Cardiac muscle cell (in vitro differentiated cells and primary cell): ENCODE measurements at places on chromosomes 2 and 18. TPM values are rescaled to one million over a fixed set of nuclear protein-coding genes. Genes with fewer than 3 reads are reported as not detected.
A peak's percentile ranks its signal among the peaks of the same experiment; 100 is the strongest.

DNA sequence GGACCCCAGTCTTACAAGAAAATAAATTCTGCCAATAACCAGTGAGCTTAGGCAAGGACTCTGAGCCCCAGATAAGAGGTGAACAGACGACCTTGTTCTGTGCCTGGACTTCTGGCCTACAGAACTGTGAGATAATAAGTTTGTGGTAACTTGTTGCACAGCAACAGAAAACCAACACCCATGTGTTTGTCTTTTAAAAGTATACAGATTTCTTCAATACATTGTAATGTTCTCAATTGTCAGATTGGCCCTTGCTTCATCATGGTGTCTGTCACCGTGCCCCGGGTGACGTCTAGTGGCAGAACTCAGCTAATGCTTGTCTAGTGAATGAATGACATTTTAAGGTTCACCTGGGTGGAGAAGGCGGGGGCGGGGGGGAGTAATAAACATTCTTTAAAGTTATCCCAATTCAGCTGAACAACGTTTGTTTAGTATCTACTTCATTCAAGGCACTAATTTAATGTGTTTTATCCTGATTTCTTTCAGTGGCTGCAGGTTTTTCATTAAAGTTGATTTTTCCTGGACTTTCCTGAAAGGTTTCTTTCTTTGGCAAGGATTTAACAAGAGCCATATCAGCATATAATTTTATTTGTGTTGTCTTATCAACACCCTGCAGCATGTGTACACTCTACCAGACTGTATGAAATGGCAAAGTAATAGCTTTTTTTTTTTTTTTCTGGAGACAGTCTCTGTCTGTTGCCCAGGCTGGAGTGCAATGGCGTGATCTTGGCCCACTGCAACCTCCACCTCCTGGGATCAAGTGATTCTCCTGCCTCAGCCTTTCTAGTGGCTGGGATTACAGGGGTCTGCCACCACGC is 123.8 kb upstream of the DLX2 start:
- DNase-seq, result no peak

DNA sequence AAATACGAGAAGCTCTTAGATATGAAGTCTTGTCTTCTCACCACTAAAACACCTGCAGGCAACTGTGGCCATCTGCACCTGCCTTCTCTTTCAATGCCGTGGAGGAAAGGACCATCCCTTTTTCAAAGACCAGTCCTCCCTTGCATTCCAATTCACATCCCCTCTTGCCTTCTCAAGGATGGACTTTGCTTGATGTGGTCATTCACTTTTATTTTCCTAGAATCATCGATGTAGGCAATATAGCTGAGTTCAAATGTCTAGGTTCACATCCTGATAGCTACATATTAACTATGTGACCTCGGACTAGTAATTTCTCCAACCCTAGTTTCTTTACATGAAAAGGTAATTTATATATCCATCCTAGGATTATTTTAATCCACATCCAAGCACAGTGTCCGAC is 110.1 kb downstream of the HIBCH start:
- DNase-seq, result no peak

- DNase-seq, result no peak
These were observed 16.6 kb downstream of the ARPC2 start for GRCh38 chr2:218233543-218233942.

- no peak for DNase-seq
These were observed 4.8 kb upstream of the ANKRD62 start for GRCh38 chr18:12088731-12089375.

DNA sequence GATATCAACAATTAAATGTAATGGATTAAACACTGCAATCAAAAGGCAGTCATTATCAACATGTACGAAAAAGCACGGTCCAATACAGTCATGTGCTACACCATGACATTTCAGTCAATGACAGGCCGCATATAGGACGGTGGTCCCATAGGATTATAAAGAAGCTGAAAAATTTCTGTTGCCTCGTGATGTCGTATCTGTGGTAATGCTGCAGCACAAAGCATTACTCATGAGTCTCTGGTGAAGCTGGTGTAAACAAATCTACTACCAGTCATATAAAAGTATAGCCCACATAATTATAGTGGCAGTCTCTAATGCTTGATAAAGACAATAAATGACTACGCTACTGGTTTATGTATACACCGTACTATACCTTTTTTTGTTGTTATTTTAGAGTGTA is 58.4 kb downstream of the RABL2A start:
- no peak for DNase-seq

DNA sequence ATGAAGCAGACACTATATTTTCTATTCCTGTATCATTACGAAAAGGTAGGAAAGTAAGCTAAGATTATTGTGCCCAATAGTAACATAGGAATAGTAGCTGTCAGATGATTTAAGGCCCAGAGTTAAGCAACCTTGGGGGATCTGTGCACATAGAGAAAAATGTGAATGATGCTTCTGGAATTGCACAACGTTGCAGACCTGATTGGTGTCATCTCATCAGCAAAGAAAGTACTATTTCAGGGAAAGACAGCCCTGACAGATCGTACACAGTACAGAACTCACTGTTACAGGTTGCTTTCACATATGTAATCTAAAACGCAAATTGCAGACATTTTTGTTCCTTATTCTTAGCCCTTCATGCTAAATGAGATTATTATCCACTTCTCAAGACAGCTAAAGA is 535.9 kb downstream of the TRIB2 start:
- DNase-seq, result no peak

- DNase-seq, result no peak
These were observed 259.3 kb upstream of the SP5 start for GRCh38 chr2:170455617-170456426.

GRCh38 chr2:218999021-218999880 is 6.0 kb upstream of the CRYBA2 start:
- DNase-seq, result no peak

GRCh38 chr2:151543876-151544275 is 134.2 kb downstream of the RIF1 start:
- DNase-seq, result no peak

DNA sequence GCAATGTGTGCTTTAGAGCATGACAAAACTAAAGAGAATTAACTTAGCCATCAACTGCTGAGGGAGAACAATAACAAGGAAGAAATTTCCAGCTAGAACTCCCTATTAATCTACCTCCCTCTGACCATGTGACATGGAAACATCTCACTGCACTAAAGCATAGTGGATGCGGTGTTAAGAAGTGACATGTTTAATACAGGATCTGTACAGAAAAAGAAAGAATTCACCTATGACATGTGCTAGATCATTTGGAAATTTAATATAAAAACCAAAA is 202.3 kb upstream of the KLHL14 start:
- DNase-seq, result no peak

DNA sequence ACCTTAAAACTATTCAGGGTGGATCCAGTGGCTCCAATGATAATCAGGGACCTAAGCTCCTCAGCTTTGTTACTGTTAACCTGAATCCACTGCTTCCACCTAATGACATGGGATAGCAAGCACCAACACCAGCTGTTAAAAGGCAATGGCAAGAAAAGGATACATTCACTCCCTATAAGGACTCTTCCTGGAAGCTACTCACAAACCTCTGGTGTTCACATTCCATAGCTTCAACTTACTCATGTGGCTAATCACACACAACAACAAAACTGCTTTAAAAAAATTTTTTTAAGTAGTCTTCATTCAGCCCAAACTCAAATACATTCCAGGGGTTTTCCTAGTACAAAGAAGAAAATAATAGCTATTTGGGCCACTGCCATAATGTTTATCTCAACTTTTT is 24.5 kb downstream of the ROCK2 start:
- DNase-seq, result no peak

DNA sequence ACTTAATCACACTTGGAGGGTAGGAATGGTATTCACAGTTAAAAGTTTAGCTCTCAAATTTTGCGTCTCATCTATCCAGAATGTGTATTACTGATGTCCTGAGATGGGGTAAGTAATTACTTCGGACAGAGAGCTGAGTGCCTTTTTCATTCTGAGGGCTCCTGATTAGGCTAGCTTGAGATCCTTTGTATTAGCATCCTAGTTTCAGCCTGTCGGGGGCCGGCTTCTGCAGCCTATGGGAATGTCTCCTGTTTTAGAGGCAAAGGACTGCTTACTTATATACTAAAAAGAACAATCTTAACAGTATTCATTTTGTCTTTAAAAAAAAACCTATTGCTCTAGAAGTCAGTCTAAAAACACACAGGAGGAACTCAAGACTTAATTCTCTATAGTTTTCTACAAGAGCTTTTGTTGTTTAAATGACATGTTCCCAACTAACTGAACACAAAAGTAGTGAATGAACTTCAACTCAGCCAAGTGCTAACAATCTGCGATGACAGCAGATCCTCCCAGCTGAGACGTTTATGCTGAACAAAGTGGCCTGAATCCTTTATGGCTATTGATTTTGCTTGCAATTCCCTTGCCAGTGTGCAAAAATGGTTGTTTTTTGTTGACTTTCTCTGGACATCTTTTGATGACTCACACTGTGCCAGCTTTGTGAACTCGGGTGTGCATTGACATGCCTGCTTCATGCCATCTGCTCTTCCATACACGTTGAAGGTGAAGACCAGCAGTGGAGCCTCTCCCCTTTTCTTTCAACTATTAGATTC is 118.7 kb downstream of the LYPD6B start:
- no peak for DNase-seq

DNA sequence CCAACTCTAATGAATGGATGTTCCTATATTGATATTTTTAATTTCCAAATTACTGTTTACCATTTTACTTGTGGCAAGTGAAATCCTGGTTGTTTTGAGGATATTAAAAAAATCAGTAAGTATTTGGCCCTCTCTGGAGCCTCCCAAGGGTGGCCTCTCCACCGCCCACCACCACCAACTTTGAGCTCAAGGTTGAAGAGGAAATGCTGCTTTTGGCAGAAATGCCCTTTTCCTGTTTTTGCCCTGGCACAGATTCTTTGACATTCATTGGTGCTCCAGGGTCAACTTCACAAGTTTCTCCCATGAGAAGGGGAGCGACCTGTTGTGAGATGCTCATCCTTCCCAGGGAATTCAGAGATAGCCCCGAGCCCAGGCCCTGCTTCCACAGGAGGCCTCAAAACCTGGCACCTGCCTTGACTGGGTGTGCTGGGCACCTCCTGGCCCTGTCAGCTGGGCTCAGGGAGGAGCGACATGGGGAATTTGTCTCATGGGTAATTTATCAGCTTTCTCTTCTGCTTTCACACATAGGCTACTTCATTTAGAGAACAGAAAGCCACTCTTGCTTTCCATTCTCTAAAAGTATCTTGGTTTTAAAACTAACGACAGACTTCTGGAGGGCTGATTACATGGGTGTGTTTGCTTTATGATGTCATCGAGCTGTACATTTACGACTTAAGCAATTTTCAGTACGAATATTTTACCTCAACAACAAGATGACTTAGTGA is 6.9 kb downstream of the CD8A start:
- DNase-seq, result no peak

DNA sequence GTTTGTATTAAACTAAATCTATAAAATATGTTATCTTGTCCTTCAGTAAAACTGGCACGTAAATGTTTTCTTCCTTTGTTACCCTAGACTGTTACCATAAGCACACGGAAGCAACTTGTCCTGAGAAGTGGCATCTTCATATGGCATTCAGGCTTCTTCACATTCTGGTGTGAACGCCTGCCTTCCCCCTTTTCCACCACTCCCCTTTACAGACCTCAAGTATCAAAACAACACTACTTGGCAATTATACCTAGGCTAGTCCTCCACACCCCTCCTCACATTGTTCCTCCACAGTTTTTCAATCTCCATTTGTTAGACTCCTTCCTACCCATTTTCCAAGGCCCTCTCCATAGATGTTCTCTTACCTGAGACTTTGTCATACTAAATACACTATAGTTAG is 2.9 kb downstream of the MEX3C start:
- peak; percentile 15 for DNase-seq

GRCh38 chr18:50313031-50313607 is 25.6 kb upstream of the CXXC1 start:
- DNase-seq, result no peak

GRCh38 chr2:189164746-189165145 is 14.8 kb downstream of the COL5A2 start:
- peak; percentile 70 for DNase-seq

- peak; percentile 99 for DNase-seq
These were observed 414.3 kb upstream of the HS6ST1 start for GRCh38 chr2:128732976-128733431.

GRCh38 chr2:189874586-189875320 is 90.5 kb downstream of the PMS1 start:
- no peak for DNase-seq

GRCh38 chr2:164642268-164642667 is 21.0 kb upstream of the GRB14 start:
- no peak for DNase-seq

DNA sequence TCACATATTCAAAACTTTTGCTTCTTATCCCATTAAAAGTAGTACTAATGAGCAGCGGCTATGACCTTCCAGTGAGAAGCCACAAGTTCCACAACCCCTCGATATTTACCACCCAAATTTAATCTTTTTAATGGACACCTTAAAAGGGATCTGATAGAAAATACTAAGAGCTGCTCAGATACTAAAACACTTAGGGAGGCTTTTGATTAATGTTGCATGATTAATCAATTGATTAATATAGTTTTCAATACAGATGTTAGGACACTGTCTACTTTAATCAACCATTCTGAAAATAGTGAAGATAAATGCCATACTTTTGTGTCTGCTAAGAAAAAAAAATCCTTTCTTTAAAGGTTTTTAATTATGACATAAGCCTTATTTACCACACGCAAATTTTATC is 1312.8 kb upstream of the ACVR2A start:
- no peak for DNase-seq

DNA sequence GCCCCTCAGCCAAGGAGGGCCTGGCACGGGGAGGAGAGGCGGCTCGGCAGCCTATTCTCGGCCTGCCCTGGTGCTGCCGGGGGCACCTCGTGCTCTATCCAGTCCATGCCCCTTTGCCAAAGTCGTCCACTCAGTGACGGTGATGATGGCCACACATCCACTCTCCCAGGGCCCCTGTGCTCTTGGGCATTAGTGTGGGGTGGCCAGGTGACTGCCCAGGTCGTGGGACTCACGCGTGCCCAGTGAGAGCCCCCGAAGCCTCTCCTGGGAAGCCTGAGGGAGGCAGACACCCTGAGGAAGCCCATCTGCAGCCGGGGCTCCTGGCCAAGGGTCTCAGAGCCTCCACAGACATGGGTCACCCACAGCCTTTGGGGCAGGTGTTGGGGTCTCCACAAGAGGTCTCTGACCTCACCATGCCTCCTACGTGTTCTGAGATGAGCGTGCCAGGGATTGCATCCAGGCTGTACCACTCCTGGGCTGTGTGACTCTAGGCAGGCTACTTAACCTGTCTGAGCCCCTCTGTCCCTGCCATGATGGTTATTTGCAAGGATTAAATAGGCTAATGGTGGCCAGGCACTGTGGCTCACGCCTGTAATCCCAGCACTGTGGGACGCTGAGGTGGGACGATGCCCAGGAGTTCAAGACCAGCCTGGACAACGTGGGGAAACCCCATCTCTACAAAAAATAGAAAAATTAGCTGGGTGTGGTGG is 12.9 kb downstream of the RAMP1 start:
- DNase-seq, result no peak

The MYO5B gene
- 3.0 and 3.4 TPM in 2 replicates for polyA plus RNA-seq

The KCNE4 gene
- polyA plus RNA-seq, result 0.71 TPM in 1 of 2 replicates, not detected in the other

The C2orf81 gene
- polyA plus RNA-seq, result 7.1 and 8.5 TPM in 2 replicates

The ALPP gene
- not detected in 2 replicates for polyA plus RNA-seq

The CPLX4 gene
- not detected in 2 replicates for polyA plus RNA-seq

The ZAP70 gene
- polyA plus RNA-seq, result 0.32 and 3.5 TPM in 2 replicates

The TWIST2 gene
- polyA plus RNA-seq, result not detected in 2 replicates

The RFTN2 gene
- 5.0 and 5.9 TPM in 2 replicates for polyA plus RNA-seq

The CCDC195 gene
- not detected in 2 replicates for polyA plus RNA-seq

The WNT6 gene
- polyA plus RNA-seq, result 0.49 TPM in 1 of 2 replicates, not detected in the other

The SNORC gene
- 1.2 and 2.3 TPM in 2 replicates for polyA plus RNA-seq

The OTOF gene
- polyA plus RNA-seq, result 0.30 TPM in 1 of 2 replicates, not detected in the other

The GCC2 gene
- polyA plus RNA-seq, result 25.1 and 46.5 TPM in 2 replicates
